ENCODE measurements at places on chromosomes 6 and 20. TPM values are rescaled to one million over a fixed set of nuclear protein-coding genes. Genes with fewer than 3 reads are reported as not detected.

SIM1 gene
- under 0.01 TPM for total RNA-seq

TRDN gene
- total RNA-seq, result not detected

MUC21 gene
- total RNA-seq, result not detected

SRSF12 gene
- 0.09 TPM for total RNA-seq

DLL1 gene
- total RNA-seq, result 4.9 TPM

TLDC2 gene
- 0.18 TPM for total RNA-seq

LST1 gene
- total RNA-seq, result not detected

C6orf141 gene
- total RNA-seq, result 5.7 TPM
